Cerebellar nuclear complex (tissue), 1 donor: ENCODE measurements at places on chromosomes 13 and 19.

- no peak for DNase-seq
Observed at GRCh38 chr13:58376775-58377174, 745.2 kb downstream of the PCDH17 start.

- DNase-seq: no peak
Observed at GRCh38 chr19:6730153-6730804, 7.1 kb downstream of the GPR108 start.

DNA sequence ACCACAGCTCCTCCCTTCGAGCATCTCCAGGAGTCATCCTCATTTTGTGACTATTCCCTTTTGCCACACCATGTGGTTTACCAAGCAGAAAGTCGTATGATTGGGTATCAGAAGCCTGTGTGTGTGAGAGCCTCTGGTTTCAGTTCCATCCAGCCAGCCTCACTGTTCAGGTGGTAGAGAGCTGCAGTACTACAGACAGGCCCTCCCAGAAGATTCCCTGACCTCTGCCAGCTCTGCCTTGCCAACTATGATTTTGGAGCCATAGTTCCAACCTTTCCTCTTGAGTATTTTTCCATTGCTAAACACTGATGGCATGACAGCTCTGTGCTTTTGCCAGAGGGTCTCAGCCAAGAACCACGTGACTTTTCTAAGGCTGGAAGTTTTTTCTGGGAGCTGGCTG lies 82.5 kb downstream of the DHRS12 start:
- DNase-seq: no peak

DNA sequence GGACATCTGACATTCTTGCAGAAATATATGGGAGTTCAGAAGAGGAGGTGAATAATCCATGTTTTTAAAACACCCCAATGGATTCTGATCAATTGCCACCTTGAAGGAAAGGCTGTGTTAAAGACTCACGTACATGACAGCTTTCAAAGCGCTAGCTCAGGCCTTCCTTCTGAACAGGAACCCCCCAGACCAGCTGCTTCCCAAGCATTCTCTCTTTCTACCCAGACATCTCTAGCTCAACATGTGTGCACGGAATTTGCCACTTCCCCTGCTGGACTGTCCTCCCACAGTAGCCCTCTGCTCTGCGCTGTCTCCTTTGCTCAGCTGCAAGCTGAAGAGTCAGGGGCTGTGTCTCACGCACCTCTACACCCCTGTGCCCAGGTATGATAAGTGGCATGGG lies 54.5 kb downstream of the STK24 start:
- DNase-seq: no peak

- DNase-seq: no peak
Observed at GRCh38 chr13:39888865-39889810, 233.7 kb downstream of the COG6 start.

GRCh38 chr13:110237875-110238817 lies 68.8 kb downstream of the COL4A1 start:
- DNase-seq: no peak

GRCh38 chr19:14761607-14762006 lies 16.8 kb downstream of the ADGRE2 start:
- no peak for DNase-seq

DNA sequence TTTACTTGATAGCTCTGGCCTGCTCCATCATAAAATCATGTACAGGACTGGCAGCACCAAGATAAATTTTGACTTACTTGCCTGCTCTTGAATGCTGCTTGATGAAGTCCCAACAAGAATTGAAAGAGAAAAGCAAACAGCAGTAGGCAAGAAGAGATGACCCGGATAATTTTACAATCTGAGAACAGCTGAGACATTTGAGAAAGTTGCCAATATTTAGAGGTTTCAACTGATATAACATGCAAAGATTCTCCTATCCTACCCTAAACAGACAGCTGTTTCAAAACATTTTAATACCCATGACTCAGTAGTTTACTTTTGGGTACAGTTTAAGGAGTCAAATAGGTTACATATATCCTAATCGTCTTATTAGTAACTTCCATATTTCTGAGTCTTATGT lies 5.9 kb downstream of the FRY start:
- DNase-seq: no peak

DNA sequence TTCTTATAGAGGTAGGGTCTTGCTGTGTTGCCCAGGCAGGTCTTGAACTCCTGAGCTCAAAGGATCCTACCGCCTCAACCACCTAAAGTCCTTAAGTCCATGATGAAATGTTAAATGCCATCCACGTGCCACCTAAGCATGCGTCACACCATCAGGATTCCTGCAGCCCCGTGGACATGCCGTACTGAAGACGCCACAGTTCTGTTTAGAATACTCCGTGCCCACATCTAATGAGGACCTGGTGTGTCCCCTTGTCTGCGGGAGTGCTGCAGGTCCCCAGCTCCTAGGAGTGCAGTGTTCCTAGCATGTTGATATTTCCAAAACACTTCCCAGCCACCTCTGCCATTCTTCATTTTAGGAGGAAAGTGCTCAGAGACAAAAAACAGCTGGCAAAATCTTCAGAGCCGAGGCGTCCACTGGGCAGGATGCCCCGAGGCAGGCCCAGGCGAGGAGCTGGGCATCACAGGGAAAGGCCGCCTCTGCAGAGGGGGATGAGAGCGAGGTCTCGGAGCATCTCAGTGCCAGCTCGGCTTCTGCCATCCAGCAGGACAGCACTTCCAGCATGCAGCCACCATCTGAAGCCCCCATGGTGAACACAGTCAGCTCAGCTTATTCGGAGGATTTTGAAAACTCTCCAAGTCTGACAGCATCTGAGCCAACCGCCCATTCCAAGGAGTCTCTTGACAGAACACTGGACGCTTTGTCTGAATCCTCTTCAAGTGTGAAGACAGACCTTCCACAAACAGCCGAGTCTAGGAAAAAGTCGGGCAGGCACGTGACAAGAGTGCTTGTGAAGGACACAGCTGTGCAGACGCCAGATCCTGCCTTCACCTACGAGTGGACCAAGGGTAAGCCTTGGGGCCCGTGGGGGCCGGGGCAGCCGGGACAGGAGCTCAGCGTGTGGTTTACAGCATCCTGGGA lies 13.2 kb downstream of the C19orf44 start:
- DNase-seq: no peak
